ENCODE measurements at places on chromosomes 16 and 17. TPM values are rescaled to one million over a fixed set of nuclear protein-coding genes. Genes with fewer than 3 reads are reported as not detected.

- no peak for DNase-seq
Measured at GRCh38 chr17:15498107-15498506, 30.7 kb upstream of the CDRT4 start.

DNA sequence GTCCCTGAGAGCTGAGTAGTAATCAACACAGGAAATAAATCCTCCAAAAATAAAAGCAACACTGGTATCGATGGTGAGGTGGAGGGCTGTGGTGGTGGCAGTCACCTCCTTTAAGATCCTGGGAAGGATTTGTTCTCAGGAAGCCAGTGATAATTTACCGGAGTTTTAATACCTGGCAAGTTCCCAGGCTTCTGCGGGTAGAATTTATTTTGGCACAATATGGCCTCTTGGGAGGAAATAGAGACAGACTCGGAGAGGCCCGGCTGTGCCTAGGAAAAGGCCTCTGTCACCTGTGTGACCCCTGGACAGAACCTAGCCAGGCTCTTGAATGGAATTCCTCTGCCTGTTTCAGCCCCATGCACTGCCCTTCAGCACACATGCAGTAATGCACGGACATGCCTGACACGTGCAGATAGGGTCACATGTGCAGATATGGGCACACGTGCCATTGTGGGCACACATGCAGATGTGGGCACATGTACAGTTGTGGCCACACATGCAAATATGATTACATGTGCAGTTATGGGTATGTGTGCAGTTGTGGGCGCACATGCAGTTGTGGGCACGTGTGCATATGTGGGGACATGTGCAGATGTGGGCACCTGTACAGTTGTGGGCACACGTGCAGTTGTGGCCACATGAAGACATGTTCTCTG, 33.5 kb downstream of the MGAT5B start:
- DNase-seq, result no peak

- no peak for DNase-seq
Measured at GRCh38 chr16:14492614-14493013, 137.4 kb downstream of the PARN start.

DNA sequence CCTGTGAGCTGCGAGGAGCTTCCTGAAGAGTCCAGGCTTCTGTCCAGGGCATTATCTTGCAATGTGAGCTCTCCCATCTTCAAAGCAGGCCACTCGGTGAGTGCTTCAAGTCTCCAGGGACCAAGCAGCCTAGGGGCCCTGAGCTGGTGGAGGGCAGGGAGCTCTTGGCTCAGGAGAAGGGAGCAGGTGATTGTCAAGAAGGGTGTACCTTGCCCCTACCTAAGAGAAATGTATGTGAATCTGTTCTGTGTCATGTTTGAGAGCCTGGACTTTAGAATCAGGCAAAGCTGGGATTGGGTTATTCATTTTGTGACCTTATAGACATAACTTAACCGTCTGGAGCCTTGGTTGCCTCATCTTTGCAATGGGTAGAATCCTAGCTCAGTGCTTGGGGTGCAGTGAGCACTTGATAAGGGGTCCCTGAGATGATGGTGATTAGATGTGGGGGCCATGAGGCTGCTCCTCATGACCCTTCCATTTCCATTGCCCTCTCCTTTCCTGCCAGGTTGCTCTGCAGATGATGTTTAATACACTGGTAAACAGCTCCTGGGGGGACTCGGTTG, 15.9 kb downstream of the ZNF768 start:
- DNase-seq, result no peak

Gene LPCAT2
- 5.0 TPM for total RNA-seq

Measured in right atrium auricular region (tissue), 2 donors.